ENCODE measurements at places on chromosomes 2 and 18.

DNA sequence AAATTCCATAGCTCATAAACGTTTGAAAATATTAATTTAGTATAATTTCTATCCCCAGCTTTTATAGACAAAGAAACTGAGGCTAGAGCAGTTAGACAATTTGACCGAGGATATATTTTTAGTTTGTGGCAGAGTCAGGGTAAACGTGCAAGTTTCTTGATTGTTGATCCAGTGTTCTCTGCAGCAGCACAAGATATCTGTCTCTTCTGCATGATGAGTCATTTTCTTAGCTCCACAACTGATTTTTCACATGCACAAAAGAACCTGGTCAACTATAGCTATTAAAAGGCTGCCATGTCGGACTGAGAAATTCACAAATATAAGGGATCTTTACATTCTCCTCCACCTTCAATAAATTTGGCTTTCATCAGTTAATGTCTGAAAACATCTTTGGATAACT, 143.4 kb upstream of the CYP26B1 start:
- DNase-seq: peak; percentile 45

GRCh38 chr18:67794521-67794920, 278.0 kb upstream of the DSEL start:
- DNase-seq: peak; percentile 54

GRCh38 chr2:193462411-193462810, 1267.7 kb upstream of the TMEFF2 start:
- peak; percentile 0 for DNase-seq

DNA sequence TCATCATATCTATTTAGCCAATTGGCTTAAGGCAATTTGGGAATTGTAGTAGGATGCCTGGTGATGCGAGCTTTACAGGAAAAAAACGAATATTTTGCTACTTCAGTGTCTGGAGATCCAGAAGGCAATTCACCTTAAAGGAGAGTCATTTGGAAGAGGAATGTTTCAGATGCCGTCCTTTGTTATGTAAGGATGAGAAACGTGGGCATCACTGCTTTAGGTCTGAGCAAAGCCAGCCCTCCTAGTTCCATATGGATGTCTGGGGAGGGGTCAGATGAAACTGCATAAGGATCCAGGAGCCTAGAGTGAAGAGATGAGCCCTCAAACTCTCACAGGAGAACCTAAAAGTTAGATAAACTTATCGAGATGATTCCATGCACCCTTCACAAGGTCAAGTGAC, 30.9 kb upstream of the DOCK10 start:
- DNase-seq: no peak

DNA sequence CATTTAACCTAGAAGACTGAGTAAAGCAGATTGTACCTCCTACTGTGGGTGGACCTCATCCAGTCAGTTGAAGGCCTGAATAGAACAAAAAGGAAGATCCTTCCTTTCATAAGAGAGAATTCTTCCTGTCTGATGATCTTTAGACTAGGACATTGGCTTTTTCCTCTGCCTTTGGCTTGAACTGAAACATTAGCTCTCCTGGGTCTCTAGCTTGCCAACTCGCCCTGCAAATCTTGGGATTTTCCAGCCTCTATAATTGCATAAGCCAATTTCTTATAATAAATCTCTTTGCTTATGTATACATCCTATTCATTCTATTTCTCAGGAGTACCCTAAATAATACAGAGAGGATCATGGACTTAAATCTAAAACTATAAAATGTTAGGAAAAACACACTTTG, 6.2 kb upstream of the KDSR start:
- no peak for DNase-seq

GRCh38 chr18:47283476-47283875, 32.0 kb upstream of the SKOR2 start:
- peak; percentile 24 for DNase-seq

GRCh38 chr18:62485684-62486083, 37.1 kb upstream of the ZCCHC2 start:
- peak; percentile 83 for DNase-seq

- DNase-seq: no peak
Observed at GRCh38 chr18:58868440-58868839, 3.8 kb downstream of the ZNF532 start.

GRCh38 chr2:73130790-73131189, 18.0 kb upstream of the RAB11FIP5 start:
- no peak for DNase-seq

DNA sequence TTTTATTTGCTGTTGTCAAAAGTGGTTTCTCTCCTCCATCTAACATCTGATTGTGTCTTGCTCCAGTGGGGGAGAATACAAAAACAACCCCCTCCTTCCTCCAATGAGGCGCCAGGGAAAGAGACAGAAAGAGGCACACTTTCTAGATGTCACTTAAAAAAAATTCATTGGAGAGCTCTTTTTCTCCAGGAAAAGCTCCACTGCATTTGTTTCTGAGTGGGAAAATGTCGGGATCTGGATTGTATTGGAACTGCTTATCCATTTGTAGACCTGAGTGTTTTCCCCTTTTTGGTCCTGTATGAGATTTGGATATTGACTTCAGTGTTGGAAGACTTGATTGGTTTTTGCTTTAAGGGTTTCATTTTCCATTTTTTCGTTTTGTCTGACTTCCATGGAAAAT, 995 bp downstream of the MBD5 start:
- no peak for DNase-seq

DNA sequence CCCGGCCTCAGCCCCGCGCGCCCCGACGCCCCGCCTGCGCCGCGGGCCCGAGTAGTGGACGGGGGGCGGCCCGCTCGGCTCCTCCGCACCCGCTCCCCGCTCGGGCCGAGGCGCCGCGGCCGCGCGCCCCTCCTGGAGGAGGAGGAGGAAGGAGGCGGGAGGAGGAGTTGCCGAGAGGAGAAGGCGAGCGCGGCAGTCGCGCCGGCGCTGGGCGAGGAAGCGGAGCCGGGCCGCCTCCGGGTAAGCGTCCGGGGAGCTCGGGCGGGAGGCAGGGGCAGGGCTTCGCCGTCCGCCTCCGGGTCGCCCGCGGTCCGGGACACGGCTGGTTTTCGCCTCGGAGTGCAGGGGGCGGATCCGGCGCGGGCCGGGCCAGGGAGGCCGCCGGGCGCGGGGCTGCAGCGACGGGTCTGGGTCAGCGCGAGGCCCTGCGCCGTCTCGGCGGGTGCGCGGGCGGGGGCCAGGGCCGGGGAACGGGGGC, at the start of gene SOCS6:
SOCS6 (plus strand) TSS at position 195 of the 478 bp plus-strand sequence. CDS start 35,624 bp downstream, outside the sequence.
- peak; percentile 68 for DNase-seq

GRCh38 chr18:30342675-30343074, 699.9 kb downstream of the DSC3 start:
- DNase-seq: no peak

DNA sequence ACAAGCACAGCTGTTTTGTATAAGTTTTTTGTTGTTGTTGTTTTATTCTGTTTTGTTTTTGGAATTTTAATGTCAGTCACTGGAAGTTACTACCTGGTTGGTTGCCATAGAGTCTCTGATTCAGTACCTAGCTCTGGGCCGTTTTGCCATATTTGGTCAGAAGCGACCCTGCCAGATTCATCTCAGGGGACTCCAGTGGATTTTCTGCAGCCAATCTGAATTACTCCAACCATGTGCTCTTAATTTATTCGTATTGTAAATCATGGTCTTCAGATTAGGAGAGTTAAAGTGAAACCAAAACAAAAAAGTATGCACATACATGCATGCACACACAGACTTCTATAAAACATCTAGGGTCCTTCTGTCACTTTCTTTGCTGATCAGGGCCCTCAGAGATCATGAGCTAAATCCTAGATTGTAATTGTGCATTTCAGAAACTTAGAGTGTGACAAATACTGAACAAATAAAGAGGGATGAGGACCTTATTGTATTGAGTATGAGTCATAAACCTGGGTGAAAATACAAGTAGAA, 317.4 kb upstream of the UBE2E3 start:
- no peak for DNase-seq

- no peak for DNase-seq
Observed at GRCh38 chr2:240624950-240625621, at the start of gene GPR35. Gene GPR35 (plus strand): TSS chr2:240625480. CDS start chr2:240629953, 4,473 bp downstream.

DNA sequence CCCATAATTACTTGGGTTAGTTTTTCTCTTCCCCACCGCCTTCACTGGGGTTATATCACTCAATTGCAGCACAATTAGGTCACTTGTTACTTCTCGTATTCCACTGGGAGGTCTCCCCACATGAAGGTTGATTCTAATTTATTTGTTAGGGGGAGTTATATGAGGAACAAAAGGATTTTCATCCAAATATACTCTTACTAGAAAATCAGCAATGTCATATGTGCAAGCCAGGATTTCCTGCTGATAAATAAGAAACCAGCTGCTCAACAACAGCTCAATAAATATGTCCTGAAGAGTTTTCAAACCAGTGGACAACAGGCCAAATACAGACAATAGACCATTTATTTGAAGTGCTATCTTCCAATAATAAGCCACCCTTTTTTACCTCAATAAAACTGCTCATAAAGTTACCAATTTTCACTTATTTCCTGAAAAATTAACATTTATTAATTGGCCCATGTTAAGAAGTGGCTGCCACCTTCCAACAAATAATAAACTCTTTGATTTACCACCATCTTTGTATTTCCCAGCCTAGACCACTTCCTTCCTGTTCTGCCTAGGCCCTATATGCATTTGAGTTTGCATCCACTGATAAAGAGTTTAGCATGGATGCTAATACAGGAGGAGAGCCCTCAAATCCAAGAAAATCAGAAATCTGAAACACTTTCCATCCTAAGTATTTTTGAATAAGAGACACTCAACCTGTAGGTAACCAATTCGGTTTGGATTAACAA, 184.4 kb upstream of the SLC39A10 start:
- peak; percentile 53 for DNase-seq

DNA sequence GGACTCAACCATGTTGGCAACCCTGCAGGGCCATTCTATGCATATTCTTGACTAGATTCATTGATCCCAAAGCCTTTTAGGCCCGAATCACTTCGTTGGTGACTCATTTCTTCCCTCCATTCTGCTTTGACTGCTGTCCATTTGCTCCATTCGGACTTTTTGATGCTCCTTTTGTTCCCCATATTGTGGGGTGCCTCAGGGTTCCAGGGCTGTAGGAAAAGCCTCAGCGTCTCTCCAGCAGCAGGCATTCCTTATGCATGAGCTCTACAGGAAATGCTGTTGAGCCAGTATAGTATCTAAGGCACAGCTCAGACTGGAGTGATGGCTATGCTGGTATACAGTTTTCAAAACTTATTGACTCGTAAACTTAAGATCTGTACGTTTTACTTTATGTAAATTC, 292.6 kb downstream of the PRKCE start:
- peak; percentile 70 for DNase-seq

GRCh38 chr2:45614330-45614729, 3.3 kb upstream of the SRBD1 start:
- DNase-seq: no peak

GRCh38 chr18:9403795-9404564, 69.4 kb downstream of the TWSG1 start:
- no peak for DNase-seq

- no peak for DNase-seq
Observed at GRCh38 chr2:239266434-239266766, 134.4 kb downstream of the HDAC4 start.

DNA sequence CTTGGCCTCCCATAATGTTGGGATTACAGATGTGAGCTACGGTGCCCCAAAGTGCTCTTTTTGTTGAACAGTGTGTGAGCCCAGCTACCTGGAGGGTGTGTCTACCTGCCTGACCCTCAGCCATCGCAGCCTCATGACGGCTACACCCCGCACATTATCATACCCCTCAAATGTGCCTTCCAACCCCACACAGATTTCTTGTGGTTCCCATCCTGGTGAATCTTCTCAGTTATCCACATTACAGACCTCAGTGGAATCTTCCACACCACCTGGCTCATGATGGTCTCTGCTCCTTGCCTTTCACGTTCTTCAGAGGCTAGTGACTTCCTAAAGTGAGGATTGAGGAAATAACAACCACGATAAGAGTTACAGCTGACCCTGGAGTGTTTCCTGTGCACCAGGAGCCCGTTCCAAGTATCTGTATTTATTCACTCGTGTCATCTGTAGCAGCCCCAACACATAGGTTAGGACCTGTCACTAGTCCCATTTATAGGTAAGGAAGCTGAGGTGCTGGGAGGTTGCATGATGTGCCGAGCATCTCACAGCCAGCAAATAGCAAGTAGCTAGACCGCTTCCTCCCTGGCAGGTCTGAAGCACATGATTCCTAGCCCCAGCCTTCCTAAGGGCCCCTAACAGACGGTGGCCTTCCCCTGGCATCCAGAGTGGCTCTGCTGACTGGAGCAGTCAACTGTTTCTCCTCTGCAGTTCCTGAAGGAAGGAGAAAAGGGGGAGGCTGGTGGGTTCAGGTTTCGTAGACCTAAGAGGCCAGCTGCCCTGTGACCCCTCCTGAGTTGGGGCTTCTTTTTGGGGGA, 47.3 kb downstream of the TCF7L1 start:
- DNase-seq: no peak

- DNase-seq: peak; percentile 28
Observed at GRCh38 chr2:239311132-239312040, 89.4 kb downstream of the HDAC4 start.

DNA sequence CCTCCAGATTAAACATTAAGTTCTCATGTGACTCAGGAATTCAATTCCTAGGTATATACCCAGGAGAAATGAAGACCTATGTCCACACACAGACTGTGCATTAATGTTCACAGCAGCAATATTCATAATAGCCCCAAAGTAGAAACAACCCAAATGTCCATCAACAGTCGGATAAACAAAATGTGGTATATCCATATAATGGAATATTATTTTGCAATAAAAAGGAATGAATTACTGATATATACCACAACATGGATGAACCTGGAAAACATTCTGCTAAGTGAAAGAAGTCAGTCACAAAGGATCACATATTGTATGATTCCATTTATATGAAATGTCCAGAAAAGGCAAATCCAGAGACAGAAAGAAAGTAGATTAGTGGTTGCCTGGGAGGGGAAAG, 20.5 kb downstream of the PELI1 start:
- DNase-seq: no peak

- DNase-seq: no peak
Observed at GRCh38 chr2:160388464-160389263, 104.9 kb downstream of the RBMS1 start.

- no peak for DNase-seq
Observed at GRCh38 chr2:13260402-13260801, 543.7 kb downstream of the TRIB2 start.

GRCh38 chr2:38260469-38260868, 116.6 kb downstream of the ATL2 start:
- no peak for DNase-seq

- DNase-seq: peak; percentile 47
Observed at GRCh38 chr18:27778441-27778840, 398.5 kb downstream of the CDH2 start.

DNA sequence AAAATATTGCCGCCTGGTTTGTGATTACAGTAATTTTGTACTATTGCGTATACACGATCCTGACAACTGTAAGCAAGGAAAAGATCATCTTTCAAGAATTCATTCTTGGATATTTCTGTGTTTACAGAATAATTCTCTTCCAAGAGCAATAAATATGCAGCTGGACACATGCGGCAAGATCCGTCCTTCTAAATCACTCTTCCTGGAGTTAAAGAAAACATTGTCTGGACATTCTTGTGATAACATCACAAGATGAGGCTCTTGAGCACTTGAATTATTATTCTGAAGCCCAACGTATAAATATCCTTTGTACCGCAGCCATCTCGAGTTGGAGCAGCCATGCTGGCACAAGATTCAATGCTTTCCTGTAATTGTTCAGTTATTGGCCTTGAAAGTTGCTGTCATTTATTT, 9.9 kb downstream of the FHL2 start:
- DNase-seq: peak; percentile 96

- no peak for DNase-seq
Observed at GRCh38 chr2:128457716-128458115, 139.0 kb upstream of the HS6ST1 start.

- no peak for DNase-seq
Observed at GRCh38 chr18:79513381-79514081, 117.8 kb downstream of the NFATC1 start.

Measured in fibroblast of pulmonary artery (primary cell).